ENCODE measurements at places on chromosomes 1 and 21.

DNA sequence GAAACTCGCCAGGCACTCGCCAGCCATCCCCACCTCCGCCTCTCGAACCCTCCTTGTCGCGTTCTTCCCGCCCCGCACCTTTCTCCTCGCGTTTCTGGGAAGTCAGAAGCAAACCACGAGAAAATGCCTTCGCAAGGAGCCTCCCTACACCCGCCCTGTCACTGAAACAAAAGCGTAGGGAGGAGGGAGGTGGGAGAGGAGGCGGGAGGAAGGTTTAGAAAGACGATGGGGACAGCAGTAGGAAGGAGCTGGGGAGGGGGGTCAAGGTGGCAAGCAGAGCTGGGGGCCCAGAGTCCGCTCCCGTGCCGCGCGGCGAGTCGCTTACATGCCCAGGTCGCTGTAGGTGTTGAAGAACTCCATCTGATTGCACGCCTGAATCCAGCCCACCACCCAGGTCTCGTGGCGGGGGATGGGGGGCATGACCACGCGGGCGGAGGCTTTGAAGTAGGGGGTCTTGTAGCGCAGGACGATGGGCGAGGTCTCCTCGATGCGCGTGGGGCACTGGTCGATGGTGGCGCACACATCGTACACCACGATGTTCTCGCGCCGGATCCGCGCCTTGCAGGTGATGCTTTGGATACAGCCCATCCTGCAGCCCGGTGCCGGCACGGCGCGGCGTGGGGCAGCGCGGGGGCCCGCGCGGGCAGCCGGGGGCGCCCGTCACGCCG lies 1.0 kb downstream of the FAM78B start:
- no peak for DNase-seq

- no peak for DNase-seq
These were observed 98.8 kb upstream of the DPH5 start for GRCh38 chr1:101124405-101124804.

GRCh38 chr1:168835176-168835575 lies 106.2 kb upstream of the DPT start:
- no peak for DNase-seq

- no peak for DNase-seq
These were observed 17.5 kb upstream of the COL18A1 start for GRCh38 chr21:45387506-45387905.

DNA sequence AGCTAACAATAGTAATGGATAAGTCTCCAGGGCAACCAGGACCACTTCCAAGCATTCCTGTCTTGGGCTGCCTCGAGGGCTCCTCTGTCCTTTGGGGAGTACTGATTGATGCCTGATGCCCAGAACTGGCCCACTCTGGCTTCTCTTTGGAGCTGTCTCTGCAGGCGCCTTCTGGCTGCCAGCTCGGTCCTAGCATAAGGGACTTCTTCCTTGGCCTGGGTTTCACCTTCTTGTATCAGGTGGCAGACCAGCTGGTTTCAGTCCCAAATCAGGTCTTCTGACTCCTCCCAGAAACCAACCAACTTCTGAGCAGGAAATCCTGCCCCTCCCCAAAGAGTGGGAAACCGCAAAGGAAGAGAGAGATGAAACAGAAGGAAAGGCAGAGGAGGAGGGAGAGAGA lies 10.6 kb downstream of the G0S2 start:
- DNase-seq = peak; percentile 39

- DNase-seq = no peak
These were observed 4.3 kb upstream of the MIIP start for GRCh38 chr1:12015001-12015491.

GRCh38 chr1:212621949-212622305 lies 13.4 kb downstream of the ATF3 start:
- no peak for DNase-seq

DNA sequence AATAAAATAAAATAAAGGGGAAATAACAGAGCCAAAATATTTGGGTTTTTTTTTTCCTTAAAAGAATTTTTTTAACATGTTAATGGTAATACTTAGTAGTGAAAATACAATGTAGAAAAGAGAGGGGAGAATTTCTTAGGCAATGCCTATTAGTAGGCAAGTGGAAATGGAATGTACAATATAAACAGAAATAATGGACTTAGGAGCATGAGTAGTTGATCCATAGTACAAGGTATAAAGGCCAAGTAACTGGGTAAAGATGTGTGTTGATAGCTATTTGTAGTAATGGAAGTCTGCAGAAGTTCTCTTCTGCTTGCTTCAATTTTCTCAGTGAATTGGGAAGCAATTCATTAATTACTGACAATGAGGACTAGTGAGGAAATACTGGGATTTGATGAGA lies 34.4 kb downstream of the TESK2 start:
- DNase-seq = no peak

- DNase-seq = no peak
These were observed 19.9 kb downstream of the ALDH4A1 start for GRCh38 chr1:18882486-18882885.

DNA sequence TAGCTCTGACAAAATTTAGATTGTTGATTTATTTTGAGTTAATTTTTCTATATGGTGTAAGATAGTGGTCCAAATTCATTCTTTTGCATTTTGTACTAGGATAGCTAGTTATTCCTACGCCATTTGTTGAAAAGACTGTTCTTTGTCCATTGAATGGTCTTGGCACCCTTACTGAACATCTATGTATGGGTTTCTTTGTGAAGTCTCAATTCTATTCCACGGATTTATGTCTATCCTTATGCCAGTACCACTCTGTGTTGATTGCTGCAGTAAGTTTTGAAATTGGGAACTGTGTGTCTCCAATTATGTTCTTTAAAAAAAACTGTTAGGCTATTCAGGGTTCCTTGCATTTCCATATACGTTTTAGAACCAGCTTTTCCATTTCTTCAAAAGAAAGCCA lies 145.7 kb downstream of the ZNF644 start:
- no peak for DNase-seq

- peak; percentile 88 for DNase-seq
These were observed 34.7 kb downstream of the TOMM20 start for GRCh38 chr1:235093696-235094592.

- DNase-seq = peak; percentile 68
These were observed 20.8 kb downstream of the PHLDA3 start for GRCh38 chr1:201447903-201448871.

GRCh38 chr1:10691740-10692125 lies 104.7 kb downstream of the CASZ1 start:
- DNase-seq = no peak

GRCh38 chr1:30893776-30894507 lies 14.6 kb downstream of the SDC3 start:
- no peak for DNase-seq

- no peak for DNase-seq
These were observed 35.7 kb downstream of the NEK2 start for GRCh38 chr1:211639475-211640300.

DNA sequence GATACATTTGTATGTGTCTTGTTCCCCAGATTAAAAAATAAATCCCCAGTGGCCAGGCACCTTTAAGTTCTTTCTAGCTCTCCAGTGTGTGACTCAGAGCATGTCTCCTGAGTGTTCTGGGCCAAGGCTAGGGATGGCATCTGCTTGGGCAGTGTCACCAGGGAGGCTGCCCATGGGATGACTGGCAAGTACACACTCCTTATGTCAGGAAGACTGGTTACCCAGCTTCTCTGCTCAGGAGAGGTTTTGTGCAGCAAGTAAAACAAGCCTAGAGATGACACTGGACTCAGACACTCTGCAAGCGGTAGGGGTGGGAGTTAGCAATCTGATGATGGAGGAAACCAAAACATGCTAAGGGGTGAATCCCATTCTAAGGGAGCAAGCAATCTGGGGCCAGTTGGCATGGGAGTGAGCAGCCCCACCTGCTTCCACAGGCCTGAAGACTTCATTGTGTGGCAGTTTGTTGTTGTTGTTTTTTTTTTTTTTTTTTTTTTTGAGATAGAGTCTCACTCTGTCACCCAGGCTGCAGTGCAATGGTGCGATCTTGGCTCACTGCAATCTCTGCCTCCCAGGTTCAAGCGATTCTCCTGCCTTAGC lies 137.1 kb downstream of the EDEM3 start:
- no peak for DNase-seq

DNA sequence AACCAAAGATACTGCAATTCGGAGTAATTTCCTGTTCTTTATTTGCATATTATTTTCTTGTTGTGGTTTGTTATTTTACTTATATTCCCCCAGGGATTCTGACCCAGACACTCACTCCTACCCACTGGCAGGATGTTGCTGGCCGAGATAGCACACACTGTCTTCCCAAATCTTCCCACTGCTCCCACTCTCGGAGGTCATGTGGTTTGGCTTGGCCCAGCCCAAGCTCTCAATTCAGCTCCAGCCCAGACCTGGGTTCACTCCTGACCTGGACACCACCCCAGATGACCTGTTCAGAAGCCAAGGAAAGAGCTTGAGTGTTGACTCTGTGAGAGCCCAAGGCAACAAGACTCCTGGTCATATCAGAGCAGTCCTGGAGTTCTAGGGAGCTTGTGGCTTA lies 1.2 kb upstream of the FAM43B start:
- DNase-seq = no peak

DNA sequence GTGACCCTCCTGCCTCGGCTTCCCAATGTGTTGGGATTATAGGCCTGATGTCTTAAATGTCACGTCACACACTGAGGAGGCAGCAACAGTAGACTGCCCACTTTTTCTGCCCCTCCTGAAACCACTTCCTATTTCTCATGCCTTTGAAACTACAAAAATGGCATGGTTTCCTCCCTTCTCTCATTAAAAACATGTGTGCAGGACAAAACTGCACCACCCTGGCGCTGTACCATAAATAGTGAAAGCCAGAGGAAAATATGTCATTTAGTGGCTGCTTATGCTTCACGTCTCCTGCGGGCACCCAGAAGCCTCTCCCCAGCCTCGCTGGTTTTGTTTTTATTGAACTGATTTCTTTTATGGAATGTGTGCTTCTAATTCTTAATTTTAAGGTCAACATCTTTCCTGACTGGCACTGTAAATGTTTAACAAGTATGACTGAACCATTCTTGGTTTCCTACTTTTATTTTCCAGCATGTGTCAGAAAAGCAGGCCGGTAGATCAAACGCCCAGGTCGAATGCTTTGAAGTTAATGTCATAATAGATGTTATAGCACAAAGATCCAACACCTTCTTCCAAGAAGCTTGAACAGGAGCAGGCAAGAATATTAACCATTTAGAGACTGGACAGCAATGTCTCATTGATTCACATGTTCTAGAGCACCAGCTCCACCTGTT lies 59.6 kb upstream of the C1orf87 start:
- no peak for DNase-seq

- no peak for DNase-seq
These were observed 42.9 kb downstream of the SELENOF start for GRCh38 chr1:86871001-86871400.

DNA sequence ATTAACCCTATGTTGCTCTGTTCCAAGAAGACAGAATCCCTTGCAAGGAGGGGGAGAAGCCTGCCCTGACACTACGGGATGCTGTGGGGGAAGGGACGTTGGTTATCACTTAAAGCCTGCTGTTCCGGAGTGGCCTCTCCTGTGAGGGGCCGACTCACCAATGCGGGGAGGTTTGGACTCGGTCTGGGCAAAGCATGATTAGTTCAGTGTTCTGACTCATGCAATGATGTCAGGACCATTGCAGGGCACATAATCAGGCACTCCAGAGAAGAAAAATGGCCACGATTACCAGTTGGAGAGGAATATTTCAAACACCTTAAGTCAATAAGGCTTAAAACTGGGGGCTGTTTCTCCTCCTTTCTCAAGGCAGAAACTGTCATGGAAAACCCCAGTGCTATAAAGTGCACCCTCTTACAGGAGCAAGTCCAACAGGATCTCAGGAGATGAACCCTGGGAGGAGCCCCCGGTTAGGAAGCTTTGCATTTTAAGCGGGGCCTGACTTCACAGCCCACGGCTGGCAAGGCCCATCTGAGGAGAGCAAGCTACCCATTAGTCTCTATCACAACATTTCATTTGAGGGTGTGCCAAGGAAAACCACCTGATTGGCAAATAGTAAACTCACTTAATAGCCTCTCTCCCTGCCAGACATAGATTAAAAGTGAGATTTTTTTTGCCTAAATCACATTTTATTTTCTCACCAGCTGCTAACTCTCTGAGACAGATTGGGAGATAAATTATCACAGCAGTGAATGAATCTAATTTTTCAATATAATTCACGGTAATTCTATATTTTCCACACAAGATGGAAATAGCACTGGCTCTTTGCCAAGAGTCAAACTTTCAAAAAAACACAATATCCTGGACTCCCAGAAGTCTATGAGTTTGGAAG lies 202.5 kb downstream of the C1orf94 start:
- DNase-seq = no peak

- DNase-seq = no peak
These were observed 35.1 kb upstream of the RGS7 start for GRCh38 chr1:241391926-241392710.

All from CD4-positive, alpha-beta T cell treated with Interleukin-6 for 4 hours (primary cell).